Stimulated activated CD4-positive, alpha-beta T cell treated with anti-CD3 and anti-CD28 coated beads, Interleukin-1b, Interleukin-23, amount 100 ng/mL, for 4 hours (primary cell): ENCODE measurements at places on chromosomes 1 and 21.

- DNase-seq, result no peak
These were observed 936.7 kb upstream of the TMPRSS15 start for GRCh38 chr21:19340303-19340702.

DNA sequence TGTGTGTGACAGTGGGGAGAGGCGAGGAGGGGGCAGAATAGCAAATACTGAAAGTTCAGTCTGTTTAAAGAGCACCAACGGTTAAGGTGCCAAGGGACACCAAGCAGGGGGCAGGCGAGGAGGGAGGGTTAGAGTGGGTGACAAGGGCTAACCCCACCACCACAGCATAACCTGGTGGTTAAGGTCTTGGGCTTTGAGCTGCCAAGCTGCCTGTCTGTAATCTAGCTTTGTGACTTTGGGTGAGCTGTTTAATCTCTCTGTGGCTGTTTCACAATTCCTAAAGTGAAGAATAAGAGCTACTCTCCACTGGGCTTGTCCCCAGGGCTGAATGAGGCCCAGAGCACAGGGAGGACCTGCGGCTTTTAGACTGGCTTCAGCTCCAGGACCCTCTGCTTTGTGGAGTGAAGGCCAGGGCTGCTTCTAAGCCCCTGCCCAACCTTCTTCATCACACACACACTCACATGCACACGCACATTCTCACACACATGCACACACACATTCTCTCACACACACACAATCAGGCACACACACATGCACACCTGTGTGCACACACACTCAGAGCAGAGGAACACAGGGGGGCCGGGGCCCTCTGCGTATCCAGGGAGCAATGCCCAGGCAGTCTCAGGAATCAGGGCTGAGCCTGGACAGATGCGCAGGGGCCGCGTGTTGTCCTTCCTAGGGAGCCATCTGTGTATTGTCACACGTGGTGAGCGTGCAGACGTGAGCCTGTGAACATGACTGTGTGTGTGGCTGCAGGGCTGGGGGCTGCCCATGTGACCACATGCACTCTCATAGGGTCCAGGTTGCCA, 101.6 kb upstream of the TARDBP start:
- no peak for DNase-seq

- DNase-seq, result no peak
These were observed 20.2 kb downstream of the SKI start for GRCh38 chr1:2248127-2248826.

GRCh38 chr1:226943156-226943555, 3.1 kb downstream of the COQ8A start:
- DNase-seq, result no peak

DNA sequence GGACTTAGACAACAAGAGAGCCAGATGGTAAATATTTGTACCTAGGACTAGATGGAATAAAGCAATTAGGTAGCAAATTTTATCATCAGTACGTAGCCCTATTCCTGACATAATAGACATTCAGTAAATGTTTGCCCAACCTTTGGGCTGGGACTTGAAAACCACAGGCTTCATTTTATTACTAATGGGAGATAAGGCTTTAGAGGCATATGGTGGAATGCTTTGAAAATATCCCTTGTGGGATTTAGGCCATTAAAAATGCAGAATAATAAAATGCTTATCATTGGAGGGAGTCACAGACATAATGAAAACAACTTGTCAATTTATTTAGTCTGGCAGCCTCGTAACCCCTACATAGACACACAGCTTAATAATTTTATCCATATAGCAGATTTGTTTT, 296.1 kb upstream of the SPAG17 start:
- DNase-seq, result no peak

GRCh38 chr1:81549588-81550127, 251.1 kb upstream of the ADGRL2 start:
- DNase-seq, result no peak

DNA sequence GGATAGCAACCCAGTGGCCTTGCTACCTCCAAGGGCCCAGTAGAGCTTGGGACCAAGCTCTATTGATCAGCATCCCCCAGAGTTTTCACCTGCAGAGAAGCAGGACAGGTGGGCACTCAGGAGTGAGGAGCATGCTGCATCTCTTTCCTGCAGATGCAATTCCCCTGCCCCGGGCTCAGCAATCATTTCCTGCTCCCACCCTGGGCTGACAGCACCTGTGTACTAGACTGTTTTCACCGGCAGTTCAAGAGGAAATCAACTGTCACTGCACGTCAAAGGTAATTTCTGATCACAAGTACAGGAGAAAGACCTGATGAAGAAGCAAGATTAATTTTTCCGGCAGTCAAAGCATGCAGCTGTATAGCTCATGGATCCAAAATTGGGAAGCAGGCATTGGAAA, 8.8 kb upstream of the NT5C1A start:
- no peak for DNase-seq

DNA sequence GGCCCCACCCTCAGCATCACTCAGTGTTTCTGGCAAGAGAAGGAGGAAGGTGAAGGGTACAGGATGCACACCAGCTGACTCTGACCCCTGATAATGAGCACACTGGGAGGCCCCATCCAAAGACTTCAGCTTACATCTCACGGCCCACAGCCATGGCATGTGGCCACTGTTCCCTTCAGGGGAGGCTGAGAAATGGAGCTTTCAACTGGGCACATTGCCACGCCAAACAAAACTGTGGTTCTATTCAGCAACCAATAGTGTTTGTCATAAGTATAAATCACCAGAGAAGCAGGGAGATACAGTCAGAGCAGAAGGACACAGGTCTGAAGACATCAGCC, 12.7 kb upstream of the TRAF3IP3 start:
- DNase-seq, result no peak

- DNase-seq, result no peak
These were observed 1574.2 kb downstream of the PLA2G4A start for GRCh38 chr1:188402986-188403385.

GRCh38 chr1:160954158-160955104, at the start of gene ITLN2:
Gene ITLN2 (minus strand): TSS chr1:160954809. CDS start chr1:160954741, 68 bp downstream.
- peak; percentile 19 for DNase-seq

DNA sequence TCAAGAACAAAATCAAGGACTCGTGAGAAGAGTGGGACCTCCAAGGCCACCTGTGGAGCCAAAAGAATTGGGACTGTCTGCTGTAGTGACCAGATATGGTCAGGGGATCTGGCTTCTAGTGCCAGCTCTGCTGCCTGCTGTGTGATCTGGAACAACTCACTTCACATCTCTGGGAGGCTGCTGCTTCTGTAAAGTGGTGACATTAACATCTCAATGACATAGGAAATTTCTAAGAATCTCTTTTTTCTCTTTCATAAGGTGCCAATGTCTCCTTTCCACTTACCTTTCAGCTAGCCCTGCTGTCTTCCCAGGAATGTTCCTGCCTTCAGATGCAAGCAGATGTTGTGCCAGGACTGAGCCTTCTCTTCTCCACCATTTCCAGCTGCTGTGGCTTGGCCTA, 5.0 kb upstream of the SRSF4 start:
- no peak for DNase-seq

GRCh38 chr1:182786223-182786994, 3.2 kb upstream of the NPL start:
- DNase-seq, result peak; percentile 10

- DNase-seq, result no peak
These were observed 5.3 kb downstream of the UTS2 start for GRCh38 chr1:7847599-7847998.

DNA sequence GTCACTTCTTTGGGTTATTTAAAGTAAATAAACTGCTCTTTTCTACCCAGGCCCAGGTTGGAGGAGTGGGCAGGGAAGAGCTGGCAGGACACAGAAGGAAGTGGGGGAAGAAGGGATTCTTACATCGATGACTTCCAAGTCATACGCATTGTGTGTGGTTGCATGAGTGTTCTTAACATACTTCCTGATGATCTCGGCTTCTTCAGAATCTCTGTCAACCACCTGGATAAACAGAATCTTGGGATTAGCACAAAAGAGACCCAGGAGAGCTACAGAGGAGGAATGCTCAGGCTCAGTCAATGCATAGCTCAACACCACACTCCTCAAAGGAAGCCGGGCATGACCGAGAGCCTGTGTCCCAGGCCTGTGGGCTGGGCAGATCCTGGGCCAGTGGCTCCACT, 42.1 kb downstream of the PARP1 start:
- no peak for DNase-seq

GRCh38 chr21:15160136-15160535, 95.3 kb upstream of the NRIP1 start:
- no peak for DNase-seq

DNA sequence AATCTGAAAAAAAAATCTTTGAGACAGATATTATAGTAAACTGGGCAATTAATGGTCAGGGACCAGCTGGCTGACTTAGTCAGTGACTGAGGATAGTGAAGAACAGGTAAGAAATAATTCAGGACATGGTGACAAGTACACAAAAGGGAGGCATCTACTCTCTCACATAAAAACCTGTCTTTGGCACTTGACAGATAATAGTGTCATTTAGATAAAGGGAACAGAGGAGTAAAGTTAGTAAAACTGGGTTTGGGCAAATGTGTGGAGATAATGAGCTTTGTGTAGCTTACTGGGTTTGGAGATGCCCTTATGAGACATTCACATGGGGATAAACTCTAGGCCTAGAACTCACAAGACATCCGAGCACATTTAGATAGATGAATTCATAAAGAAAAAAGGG, 4.0 kb downstream of the SSX2IP start:
- DNase-seq, result no peak

- no peak for DNase-seq
These were observed 77.3 kb upstream of the AKT3 start for GRCh38 chr1:243927381-243927780.

GRCh38 chr1:188154761-188155160, 1326.0 kb downstream of the PLA2G4A start:
- no peak for DNase-seq

GRCh38 chr1:156766298-156767100, 836 bp upstream of the PRCC start:
- no peak for DNase-seq

- DNase-seq, result no peak
These were observed 23.8 kb upstream of the CSF1 start for GRCh38 chr1:109886827-109887226.

GRCh38 chr1:235054936-235055335, 73.7 kb downstream of the TOMM20 start:
- no peak for DNase-seq

- no peak for DNase-seq
These were observed 62.7 kb downstream of the ADSS2 start for GRCh38 chr1:244388961-244389360.

GRCh38 chr1:221308534-221309511, 429.6 kb downstream of the HLX start:
- DNase-seq, result no peak

DNA sequence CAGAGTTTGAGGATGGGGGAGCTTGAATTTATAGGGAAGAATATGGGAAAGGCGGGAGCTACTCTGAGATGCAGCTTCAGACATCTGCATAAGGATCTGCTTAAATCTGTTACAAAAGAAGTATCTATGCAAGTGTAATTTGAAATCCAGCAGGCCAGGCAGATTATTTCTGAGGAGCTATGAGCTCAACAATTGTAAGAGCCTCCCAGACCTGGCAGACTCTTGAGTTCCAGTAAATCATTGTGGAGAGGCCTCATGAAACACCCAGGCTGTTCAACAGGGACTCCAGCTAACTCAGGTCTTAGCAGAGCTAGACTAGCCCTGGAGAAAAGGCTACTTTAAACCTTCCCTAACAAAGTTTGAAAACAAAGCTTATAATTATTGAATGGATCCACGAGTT, 647.5 kb upstream of the CHRM3 start:
- no peak for DNase-seq

DNA sequence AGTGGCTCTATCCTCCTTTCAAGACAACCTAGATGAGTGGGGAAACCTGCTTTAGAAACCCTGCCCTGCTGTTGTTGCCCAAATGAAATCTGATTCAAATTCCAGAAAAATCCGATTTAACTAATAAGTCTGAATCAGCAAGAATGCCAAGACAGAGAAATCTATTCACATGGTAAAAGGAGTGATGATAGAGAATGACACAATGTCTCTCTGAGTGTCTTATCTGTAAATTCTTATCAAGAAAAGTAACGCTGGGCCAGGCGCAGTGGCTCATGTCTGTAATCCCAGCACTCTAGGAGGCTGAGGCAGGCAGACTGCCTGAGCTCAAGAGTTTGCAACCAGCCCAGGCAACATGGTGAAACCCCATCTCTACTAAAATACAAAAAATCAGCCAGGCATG, 13.7 kb upstream of the GUCA2A start:
- no peak for DNase-seq

- DNase-seq, result no peak
These were observed 106.0 kb downstream of the TMEM53 start for GRCh38 chr1:44568128-44568900.

DNA sequence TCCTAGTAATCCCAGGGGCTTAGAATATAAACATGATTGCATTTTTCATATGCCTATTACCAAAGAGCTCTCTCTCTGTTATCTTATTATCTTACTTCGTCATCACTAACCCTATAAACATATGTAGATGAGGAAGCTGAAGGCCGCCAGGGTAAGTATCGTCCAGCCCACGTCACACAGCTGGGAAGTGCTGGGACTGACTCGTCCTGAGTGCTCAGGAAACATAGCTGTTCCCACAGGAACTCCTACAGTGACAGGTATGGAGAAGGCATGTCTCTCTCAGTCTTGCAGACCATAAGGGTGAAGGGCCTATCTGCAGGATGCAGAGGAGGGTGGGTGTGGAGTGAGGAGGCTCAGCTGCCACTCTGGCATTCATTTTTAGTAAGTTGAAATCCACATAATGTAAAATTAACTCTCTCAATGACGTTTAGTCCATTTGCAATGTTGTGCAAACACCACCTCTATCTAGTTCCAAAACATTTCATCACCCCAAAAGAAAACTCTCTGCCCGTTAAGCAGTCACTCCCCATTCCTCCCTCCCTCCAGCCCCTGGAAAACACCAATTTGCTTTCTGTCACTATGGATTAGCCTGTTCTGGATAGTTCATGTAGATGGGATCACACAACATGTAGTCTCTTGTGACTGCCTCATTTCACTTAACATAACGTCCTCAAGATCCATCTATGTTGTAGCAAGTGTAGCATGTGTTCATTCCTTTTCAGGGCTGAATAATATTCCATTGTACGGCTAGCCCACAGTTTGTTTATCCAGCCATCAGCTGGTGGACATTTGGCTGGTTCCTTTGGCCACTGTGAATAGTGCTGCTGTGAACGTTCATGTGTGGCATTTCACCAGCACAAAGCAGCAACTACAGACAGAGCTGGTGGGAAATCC, 68.3 kb downstream of the TCP10L start:
- DNase-seq, result no peak

DNA sequence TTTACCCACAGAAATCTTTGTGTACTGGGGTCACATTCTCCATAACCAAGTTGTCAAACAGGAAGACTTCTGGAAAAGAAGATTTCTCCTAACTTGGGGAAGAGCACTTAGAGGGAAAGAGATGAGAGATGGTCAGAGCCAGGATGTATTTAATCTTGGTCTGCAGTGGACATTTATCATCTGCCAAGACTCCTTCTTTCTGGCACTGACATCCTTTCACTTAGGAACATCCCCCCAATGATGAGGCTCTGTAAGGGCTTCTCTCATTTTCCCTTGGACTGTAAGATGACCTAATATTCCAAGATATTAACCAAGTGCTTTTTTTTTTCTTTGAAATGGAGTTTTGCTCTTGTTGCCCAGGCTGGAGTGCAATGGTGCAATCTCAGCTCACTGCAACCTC, 39.3 kb upstream of the IGSF3 start:
- DNase-seq, result no peak

- no peak for DNase-seq
These were observed 437 bp downstream of the IFNLR1 start for GRCh38 chr1:24186711-24186992.
